Ascending aorta (tissue), 2 donors: ENCODE measurements at places on chromosomes 11 and 22.
A peak's percentile ranks its signal among the peaks of the same experiment; 100 is the strongest.

- DNase-seq: no peak
- H3K4me3 ChIP-seq: no peak overlapping the region
- H3K36me3 ChIP-seq: no peaks in the 10 kb centered on the region
These were observed 14.6 kb downstream of the SPECC1L start for GRCh38 chr22:24285245-24285644.

DNA sequence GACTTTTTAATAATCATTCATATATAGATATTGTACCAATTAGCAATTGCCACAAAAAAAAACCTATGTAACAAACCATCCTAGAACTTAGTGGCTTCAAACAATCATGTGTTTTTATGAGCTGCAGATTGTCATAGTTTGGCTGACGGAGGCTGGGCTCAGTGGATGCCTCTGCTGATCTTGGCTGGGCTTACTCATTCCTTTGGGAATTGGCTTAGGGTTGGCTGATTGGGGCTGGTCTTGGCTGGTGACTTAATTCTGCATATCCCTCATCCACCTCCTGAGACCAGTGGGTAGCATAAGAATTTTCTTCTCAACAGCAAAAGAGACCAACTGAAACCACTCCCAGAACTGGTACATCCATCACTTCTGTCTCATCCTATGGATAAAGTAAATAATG lies 57.9 kb upstream of the PHF21B start:
- no peak overlapping the region for H3K4me3 ChIP-seq
- no peaks in the 10 kb centered on the region for H3K36me3 ChIP-seq
- DNase-seq: no peak
- no peak overlapping the region for H3K27ac ChIP-seq
- H3K27me3 ChIP-seq: no peaks in the 10 kb centered on the region

GRCh38 chr11:130737041-130737830 lies 179.0 kb downstream of the SNX19 start:
- no peak overlapping the region for H3K4me3 ChIP-seq
- no peak overlapping the region for H3K27ac ChIP-seq
- H3K4me1 ChIP-seq: no peaks in the 10 kb centered on the region
- no peaks in the 10 kb centered on the region for H3K36me3 ChIP-seq
- no peak for DNase-seq

- no peak overlapping the region for H3K27ac ChIP-seq
- no peaks in the 10 kb centered on the region for H3K4me1 ChIP-seq
- H3K27me3 ChIP-seq: no peaks in the 10 kb centered on the region
- H3K36me3 ChIP-seq: no peaks in the 10 kb centered on the region
- DNase-seq: no peak
These were observed 72.8 kb upstream of the ALX4 start for GRCh38 chr11:44382656-44383240.

- H3K4me1 ChIP-seq: no peaks in the 10 kb centered on the region
- DNase-seq: no peak
- no peak overlapping the region for H3K27ac ChIP-seq
- no peaks in the 10 kb centered on the region for H3K36me3 ChIP-seq
- H3K4me3 ChIP-seq: no peak overlapping the region
These were observed 127.1 kb downstream of the CTTN start for GRCh38 chr11:70525466-70525865.

DNA sequence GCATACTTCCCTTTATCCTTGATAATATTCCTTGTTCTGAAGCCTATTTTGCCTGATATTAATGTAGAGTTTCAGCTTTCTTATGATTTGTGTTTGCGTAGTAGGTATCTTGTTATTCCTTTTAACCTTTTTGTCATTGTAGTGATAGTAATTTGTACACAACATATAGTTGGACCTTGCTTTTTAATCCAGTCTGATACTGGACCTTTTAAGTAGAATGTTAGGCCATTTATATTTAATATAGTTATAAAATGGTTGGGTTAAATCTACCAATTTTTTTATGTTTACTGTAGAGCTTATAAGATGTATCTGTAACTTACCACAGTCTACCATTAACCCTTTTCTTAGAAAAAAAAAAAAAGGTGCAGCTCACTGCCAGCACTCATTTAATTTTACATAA lies 8.6 kb upstream of the PITPNB start:
- H3K27ac ChIP-seq: no peak overlapping the region
- DNase-seq: no peak
- H3K36me3 ChIP-seq: no peaks in the 10 kb centered on the region

DNA sequence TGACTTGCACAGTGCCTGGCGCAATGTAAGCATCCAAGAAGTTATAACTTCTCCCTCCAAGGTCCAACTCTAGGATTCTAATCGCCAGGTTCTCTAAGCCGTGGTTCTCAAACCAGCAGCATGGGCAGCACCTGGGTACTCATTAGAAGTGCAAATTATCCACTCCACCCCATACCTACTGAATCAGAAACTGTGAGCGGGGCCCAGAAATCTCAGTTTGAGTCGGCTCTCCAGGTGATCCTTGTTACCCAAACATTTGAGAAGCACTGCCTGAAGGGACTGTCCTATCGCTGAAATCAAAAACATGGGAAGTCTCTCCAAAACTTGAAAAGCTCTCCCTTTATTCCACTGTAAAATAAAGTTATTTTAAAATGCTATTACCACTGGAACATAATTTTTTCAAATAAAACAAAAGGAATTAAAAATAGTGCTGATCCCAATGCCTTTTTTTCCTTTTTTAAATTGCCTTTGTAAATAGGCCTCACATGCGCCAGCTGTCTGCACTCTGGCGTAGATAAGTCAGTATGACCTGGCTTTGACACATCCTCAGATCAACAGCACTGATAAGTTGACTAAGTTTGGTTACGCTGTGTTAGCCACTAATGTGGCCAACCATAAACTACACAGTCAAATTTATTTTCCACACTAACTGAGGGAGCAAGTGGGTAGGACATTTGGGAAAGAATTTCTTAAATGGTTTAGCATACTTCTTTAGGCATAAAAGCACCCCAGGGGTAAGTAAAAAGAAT lies 8.4 kb upstream of the CTR9 start:
- no peaks in the 10 kb centered on the region for H3K4me1 ChIP-seq
- no peaks in the 10 kb centered on the region for H3K27me3 ChIP-seq
- no peaks in the 10 kb centered on the region for H3K36me3 ChIP-seq
- no peak for DNase-seq
- H3K4me3 ChIP-seq: no peak overlapping the region
- peak overlapping the region; percentile 18 for H3K27ac ChIP-seq

DNA sequence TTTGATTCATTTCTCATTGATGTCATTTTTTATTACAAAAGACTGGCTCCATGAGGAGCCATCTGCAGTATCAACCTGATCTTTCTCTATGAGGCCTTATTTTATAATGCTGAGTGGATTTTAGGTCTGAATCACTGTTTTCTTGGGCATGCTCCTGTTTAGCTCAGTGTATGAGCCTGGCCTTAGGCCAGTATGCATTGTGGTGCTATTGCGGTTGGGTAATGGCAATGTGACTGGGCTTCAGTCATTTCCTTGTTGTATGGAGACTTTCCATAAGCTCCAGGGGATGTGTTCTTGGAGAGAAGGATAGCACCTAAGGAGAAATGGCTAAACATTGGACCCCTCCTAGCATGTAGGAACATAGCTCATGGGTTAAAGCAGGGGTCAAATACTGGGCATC lies 293.2 kb downstream of the NELL1 start:
- no peaks in the 10 kb centered on the region for H3K4me1 ChIP-seq
- peak; percentile 63 for DNase-seq
- H3K27ac ChIP-seq: no peak overlapping the region
- no peaks in the 10 kb centered on the region for H3K27me3 ChIP-seq
- no peaks in the 10 kb centered on the region for H3K36me3 ChIP-seq

- H3K36me3 ChIP-seq: no peaks in the 10 kb centered on the region
- peaks cover 22% of the 10 kb centered on the region for H3K4me1 ChIP-seq
- no peak for DNase-seq
- peak overlapping the region; percentile 80 for H3K4me3 ChIP-seq
- no peaks in the 10 kb centered on the region for H3K27me3 ChIP-seq
These were observed 68.5 kb upstream of the PPARA start for GRCh38 chr22:46081831-46082210.

DNA sequence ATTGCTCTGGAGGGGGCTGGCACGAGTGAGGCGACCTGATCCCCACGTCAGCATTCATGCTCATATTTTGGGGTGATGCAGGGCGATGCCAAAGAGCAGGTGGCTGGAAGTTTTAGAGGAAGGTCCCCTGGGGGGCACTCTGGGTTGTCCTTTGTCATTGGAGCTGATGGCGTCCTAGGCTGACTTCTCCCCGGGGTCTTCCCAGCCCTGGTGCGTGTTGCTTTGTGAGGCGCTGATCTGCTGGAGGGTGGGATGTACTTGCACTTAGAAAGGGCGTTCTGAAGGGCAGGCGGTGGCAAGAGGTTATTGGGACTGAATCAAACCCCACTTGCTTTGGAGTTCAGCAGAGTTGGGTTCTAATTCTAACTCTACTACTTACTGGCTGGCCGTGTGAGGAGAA lies 313.3 kb downstream of the NTM start:
- H3K4me3 ChIP-seq: no peak overlapping the region
- H3K36me3 ChIP-seq: no peaks in the 10 kb centered on the region
- no peak overlapping the region for H3K27ac ChIP-seq

GRCh38 chr11:119747868-119748660 lies 19.1 kb upstream of the NECTIN1 start:
- no peaks in the 10 kb centered on the region for H3K27me3 ChIP-seq
- H3K27ac ChIP-seq: no peak overlapping the region
- H3K4me3 ChIP-seq: no peak overlapping the region
- no peak for DNase-seq
- peaks cover 5% of the 10 kb centered on the region for H3K4me1 ChIP-seq
- no peaks in the 10 kb centered on the region for H3K36me3 ChIP-seq

DNA sequence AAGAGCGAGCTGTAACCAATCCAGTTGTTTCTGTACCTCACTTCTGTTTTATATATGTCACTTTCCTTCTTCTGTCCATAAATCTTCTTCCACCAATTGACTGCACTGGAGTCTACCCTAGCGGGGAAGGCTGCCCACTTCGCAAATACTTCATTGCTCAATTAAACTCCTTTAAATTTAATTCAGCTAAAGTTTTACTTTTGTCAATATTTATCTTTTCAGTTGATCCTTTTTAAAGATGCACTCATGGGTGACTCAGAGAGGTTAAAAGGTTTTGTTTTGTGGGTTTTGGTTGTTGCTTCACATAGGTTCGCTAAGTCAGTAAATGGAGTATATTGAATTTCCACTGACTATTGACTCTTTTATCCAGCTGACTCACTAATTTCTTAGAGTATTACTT lies 597.2 kb downstream of the DLG2 start:
- no peak overlapping the region for H3K27ac ChIP-seq
- no peaks in the 10 kb centered on the region for H3K4me1 ChIP-seq
- H3K36me3 ChIP-seq: no peaks in the 10 kb centered on the region
- H3K27me3 ChIP-seq: no peaks in the 10 kb centered on the region

DNA sequence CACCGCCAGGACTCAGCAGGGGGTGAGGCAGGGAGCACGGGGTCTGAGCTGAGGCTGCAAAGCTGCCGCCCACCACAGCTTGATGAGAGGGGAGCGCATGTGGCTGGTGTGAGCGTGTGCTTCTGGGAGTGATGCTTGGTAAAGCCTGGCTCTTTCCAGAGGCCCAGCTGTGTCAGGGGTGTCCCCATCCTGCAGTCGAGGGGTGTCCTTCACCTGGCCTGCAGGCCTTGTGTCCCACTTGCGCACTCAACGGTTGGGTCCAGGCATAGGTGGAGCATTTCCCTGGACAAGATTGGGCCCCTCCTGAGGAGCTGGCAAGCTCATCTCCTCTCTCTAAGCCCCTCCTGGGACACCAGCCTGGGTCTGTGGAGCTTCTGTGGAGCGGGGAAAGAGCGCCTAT lies 273.9 kb downstream of the TBC1D22A start:
- peaks cover 18% of the 10 kb centered on the region for H3K36me3 ChIP-seq
- H3K4me3 ChIP-seq: no peak overlapping the region
- no peak overlapping the region for H3K27ac ChIP-seq

- H3K36me3 ChIP-seq: peaks cover 15% of the 10 kb centered on the region
- peak overlapping the region; percentile 95 for H3K27ac ChIP-seq
- peaks cover 7% of the 10 kb centered on the region for H3K4me1 ChIP-seq
- H3K4me3 ChIP-seq: peak overlapping the region; percentile 93
These were observed 561 bp downstream of the TRMT112 start for GRCh38 chr11:64316672-64317324.

- H3K36me3 ChIP-seq: peaks cover 47% of the 10 kb centered on the region
- H3K4me3 ChIP-seq: peak overlapping the region; percentile 88
- no peaks in the 10 kb centered on the region for H3K27me3 ChIP-seq
- peak overlapping the region; percentile 93 for H3K27ac ChIP-seq
- DNase-seq: no peak
These were observed 1.1 kb downstream of the TAF1D start for GRCh38 chr11:93740031-93740729.

DNA sequence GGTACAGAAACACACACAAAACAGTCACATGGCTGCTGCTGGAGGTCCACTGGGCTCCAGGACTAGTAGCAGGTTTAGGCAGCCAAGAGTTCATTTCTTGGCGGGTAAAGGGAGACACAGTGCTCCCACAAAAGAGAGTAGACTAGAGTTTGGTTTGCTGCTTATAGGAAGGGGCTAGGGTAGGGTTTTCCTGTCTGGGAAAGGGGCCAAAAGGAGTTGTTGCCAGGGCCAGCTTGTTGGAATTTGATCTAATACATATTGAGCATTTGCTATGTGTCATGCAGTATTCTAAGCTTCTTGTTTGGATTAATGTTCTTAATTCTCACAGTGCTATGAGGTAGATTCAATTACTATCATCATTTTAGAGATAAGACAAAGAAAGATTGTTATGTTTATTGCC lies 195.1 kb upstream of the PLET1 start:
- no peaks in the 10 kb centered on the region for H3K36me3 ChIP-seq
- H3K4me3 ChIP-seq: no peak overlapping the region
- H3K4me1 ChIP-seq: no peaks in the 10 kb centered on the region
- no peaks in the 10 kb centered on the region for H3K27me3 ChIP-seq
- no peak for DNase-seq

DNA sequence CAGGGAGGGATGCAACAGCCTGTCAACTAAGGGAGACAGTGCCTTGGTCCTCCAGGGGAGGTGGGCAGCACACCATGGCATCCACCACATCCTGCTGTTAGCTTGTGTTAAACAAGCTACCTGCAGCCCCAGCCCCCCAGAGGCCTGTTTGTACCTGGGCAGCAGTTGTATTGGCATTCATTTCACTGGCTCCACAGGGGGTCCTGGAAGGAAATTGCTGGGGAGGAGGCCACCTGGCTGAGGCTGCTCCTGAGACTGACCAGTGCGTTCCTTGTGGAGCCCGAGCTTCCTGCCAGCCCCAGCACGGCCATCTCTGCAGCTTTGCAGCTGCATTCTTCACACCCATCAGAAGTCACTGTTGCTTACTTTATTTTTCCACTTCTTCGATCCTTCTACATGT lies 479.9 kb downstream of the INSC start:
- H3K4me3 ChIP-seq: no peak overlapping the region
- no peak for DNase-seq
- H3K36me3 ChIP-seq: no peaks in the 10 kb centered on the region
- H3K4me1 ChIP-seq: no peaks in the 10 kb centered on the region
- H3K27ac ChIP-seq: no peak overlapping the region

DNA sequence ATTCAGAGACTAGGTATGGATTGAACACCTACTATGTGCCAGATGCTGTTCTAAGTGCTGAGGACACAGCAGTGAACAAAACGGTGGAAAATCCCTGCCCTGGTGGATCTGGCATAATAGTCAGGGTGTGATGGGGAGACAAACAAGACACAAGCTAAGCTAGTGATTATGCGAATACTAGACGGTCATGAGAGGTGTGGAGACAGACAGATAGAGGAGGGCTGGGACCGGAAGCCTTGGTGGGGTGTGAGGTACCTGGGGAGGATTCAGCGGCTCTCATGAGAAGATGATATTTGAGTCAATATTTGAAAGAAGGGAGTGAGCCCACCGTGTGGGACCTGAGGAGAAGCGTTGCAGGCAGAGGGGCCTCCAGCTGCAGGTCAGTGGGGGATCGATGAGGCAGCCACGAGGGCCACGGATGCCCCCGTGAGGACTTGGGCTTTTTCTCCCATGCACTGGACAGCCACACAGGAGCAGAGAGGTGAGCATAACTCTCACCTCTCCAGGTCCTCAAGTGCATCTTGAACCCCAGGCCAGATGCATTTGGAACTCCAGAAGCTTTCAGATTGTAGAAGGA lies 4.7 kb downstream of the CD5 start:
- H3K27ac ChIP-seq: no peak overlapping the region
- H3K4me1 ChIP-seq: no peaks in the 10 kb centered on the region
